ENCODE measurements at places on chromosomes 5 and 9. TPM values are rescaled to one million over a fixed set of nuclear protein-coding genes. Genes with fewer than 3 reads are reported as not detected.
A peak's percentile ranks its signal among the peaks of the same experiment; 100 is the strongest.

MZB1 gene
- 0.77 TPM for polyA plus RNA-seq

DNA sequence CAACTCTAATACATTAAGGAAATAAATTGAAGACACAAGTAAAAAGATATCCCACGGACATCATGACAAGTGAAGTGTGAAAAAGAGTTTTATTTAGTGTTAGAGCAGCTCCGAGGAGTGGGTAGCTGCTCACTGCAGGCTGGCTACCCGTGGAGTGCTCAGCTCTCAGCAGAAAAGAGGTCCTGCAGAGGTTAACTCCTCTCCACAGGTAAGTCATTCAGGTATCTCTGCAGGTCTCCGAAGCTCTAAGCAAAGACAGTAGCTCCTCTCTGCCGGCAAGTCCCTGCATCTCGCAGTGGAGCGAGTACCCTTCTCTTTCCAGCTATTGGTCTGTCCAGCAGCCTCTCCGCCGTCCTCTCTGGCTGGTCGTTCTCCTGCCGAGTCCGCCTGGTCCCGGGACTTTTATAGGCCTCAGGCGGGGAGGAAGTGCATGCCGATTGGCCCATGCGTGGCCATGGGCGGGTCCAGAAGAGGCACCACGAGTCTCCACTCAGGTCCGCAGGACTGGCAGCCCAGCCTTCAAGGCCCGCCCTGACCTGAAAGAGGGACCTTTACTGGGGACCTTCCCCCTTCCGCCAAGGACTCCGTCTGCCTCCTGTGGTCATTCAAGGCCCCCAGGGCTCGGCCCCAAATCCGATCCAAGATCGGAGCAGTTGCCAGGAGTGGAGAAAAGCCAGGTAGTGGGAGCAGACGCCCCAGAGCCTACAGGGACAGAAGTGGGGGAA lies 29.9 kb downstream of the BTNL9 start:
- DNase-seq = no peak

DNA sequence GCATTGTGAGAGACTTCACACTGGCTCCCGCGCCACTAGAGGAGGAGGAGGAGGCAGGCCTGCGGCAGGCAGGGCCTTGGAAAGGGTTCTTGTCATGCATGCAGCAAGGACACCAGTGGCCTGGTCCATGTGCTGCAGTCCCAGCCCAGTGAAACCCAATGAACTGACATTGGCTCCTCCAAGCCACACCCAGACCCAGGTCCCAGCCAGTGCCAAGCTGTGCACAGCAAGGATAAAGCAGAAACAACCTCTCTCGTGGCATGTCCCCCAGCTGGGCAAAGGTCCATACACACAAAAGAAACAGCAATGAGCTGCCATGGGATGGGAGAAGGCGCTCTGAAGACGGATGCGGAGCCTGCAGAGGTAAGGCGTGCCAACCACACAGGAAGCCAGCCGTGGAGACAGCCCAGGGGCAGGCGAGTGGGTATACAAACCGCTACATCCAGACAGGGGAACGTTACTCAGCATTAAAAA lies 89.2 kb downstream of the SEMA4D start:
- no peak for DNase-seq

PCDHA1 gene
- polyA plus RNA-seq = not detected

PHYHD1 gene
- 46.3 TPM for polyA plus RNA-seq

DNA sequence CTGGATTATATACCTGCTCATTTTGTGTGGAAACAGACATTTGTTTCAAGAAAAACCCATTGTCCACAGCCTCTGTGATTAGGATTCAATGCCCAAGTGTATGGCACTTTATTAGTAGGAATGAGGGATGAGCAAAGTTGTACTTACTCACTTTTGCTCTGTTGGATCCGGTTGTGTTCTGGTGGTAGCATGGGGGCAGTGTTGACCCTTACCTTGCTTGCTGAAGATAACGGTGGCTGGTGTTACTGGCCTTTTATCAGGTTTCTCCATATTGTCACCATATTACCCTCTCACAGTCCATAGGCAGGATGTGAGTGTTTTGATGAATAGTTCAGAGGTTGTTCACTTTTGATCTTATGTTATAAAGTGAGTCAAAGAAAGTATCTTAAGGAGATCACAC lies 42.7 kb upstream of the NUDT12 start:
- DNase-seq = no peak

GRCh38 chr9:68629042-68629441 lies 76.0 kb upstream of the PIP5K1B start:
- no peak for DNase-seq

GRCh38 chr5:74342948-74343682 lies 297.4 kb downstream of the ENC1 start:
- no peak for DNase-seq

DNA sequence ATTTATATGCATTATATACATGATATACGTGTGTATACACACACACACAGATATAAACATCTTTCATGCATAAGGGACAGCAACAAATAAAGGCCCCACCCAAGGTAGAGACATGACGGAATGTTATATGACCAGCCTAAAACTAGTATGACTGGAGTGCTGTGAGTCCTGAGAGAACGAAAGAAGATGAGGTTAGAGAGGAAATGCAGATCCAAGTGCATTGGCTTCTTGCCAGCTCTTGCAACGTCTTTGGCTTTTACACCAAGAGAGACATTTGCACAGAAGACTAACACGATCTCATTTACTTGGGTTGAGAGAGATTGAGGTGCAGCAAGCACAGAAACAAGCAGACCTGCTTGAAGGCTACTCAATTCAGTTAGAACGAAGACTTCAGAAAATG lies 23.0 kb downstream of the CDH10 start:
- peak; percentile 87 for DNase-seq

SLC45A2 gene
- 0.54 TPM for polyA plus RNA-seq

- no peak for DNase-seq
Observed at GRCh38 chr9:134986957-134987356, 69.2 kb upstream of the FCN1 start.

DNA sequence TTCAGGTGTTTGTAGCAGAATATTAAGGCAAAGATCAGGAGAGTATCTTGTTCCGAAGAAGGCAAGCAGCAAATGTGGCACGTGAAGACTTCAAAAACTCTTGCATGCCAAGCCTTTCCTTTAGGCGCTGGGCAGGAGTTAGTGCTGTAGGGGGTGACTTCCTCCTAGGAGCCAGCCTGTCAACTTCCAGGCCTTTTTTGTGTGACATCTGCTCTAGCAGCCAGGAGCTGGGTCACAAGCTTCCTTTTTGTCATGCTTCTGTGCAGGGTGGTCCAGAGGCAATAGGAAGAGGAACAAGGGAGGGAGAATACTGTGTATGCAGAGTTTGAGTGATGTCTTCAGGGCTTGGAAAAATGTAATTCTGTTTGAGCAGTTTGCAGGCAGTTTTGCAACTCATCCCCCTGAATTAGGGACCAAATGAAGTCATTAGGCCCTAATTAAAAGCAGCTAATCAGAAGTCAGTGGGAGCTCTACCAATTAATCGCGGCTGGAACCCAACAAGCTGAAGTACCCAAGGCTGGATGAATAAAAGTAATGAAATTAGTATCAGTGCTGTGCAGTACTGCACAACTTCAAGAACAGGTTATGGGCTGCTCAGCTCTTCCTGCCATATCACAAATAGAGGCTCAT lies 53.5 kb downstream of the TLR4 start:
- DNase-seq = no peak

- DNase-seq = no peak
Observed at GRCh38 chr5:35066260-35066795, 18.6 kb upstream of the AGXT2 start.

DNA sequence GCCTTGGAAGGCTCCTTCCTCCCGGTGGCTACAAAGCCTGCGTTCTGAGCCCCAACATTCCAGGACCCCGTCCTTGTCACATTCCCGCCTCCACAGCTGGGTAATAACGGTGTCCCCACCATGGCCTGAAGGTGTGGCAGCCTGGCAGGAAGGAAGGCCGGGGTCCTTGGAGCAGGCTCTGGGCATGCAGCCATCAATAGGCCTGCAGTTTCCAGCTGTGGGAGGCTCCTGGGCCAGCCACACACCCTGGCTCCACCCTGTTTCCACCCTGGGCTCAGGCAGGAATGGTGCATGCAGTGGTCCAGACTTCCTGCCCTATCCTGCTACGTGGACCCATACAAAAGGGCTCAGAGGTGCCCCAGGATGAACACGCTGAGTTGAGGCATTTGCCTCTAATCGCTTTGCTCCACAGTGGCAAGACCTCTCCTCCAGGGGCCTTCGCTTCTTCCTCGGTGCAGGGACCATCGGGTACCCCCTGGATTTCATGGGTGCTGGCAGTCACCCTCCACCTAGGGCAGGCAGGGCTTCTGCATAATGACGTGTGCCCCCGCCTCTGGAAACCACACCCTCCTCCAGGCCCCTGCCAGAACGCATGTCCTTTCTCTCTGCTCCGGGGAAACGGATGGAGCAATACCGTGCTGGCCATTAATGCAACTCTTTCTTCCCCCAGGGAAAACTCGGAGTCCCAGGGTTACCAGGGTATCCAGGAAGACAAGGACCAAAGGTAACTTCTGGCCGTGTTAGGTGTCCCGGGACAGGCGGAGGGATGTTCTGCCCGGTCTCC lies 95.1 kb upstream of the FCN2 start:
- DNase-seq = peak; percentile 59

GRCh38 chr9:76716085-76716672 lies 48.1 kb upstream of the PCA3 start:
- peak; percentile 22 for DNase-seq

- DNase-seq = no peak
Observed at GRCh38 chr5:176441921-176442323, 6.3 kb upstream of the FAF2 start.

- no peak for DNase-seq
Observed at GRCh38 chr9:35306283-35306682, 144.5 kb downstream of the UNC13B start.

VCAN gene
- 363 TPM for polyA plus RNA-seq

- DNase-seq = no peak
Observed at GRCh38 chr5:95241635-95242034, 43.3 kb downstream of the MCTP1 start.

ZBED3 gene
- 8.9 TPM for polyA plus RNA-seq

DNA sequence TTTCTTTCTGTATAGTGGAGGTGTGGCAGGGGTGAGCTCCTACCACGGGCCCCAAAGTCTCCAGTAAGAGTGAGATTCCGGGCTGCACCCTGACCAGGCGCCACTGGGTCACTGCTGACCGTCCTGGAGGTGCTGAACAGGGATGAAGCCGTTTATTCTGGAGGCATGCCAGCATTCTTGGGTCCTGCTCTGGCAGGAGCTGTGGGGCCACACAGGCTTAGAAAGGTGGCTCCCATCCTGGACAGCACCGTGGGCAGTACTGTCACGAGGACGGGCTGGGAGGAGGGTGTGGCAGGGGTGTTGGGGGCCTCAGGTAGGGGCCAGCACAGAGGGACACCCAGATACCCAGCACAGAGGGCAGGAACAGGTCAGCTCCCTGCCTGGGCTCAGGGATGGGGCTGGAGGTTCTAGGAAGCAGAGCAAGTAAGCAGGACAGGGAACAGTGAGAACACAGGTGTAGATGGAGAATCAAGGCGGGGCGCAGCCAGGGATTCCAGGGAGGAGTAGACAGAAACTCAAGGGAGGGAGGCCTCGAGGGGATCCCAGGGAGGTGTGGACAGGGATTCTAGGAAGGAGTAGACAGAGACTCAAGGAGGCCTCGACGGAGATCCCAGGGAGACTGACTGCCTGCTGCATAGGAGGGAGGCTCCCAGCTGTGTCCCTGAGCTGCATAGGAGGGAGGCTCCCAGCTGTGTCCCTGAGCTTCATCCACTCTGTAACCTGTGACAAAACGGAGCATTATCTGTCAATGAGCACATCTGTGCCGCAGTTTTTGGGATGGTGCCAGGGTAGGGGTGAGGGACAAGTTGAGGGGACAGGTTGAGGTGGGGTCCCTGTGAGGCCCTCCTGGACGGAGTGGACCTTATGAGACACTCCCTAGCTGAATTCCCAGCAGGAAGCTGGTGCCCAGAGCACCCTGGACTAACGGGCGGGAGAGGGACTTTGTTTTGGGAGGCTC lies 1.1 kb upstream of the PLEKHG4B start:
- DNase-seq = no peak

DNA sequence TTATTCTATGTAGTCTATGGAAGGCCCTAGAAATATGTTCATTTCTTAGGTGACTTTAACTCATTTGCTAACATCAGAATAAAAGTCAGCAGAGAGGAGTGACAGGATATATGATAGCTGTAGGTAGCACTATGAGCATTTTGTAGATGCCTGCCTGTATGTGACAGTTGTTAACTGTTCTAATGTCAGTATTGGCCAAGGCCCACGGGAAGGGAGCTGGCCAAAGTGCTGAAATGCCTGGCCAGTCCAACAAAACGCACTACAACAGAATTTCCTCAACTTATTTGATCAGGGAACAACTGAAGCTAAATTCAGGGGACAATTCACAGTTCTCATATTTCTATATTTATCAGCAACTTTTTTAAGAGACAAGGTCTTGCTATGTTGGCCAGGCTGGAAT lies 20.8 kb downstream of the SV2C start:
- peak; percentile 52 for DNase-seq

GRCh38 chr5:980001-980588 lies 28.5 kb upstream of the NKD2 start:
- no peak for DNase-seq

DNA sequence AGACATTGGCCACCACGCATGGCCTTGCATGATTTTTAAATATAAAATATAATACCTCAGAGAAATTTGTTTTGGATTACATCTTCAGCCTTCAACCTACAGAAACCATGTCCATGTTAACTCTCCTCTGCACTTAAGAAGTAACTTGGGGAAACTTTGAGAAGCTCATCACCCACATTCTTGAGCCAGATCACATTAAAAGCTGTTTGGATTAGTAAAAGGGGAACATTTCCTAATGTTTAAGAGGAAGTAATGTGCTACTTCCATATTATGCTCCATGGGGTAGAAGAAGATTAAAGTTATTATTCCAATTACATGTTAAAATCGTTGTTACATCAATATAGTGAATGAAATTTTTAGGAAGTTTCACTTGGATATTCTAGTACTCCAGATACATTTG lies 10.4 kb upstream of the CEP120 start:
- DNase-seq = no peak

DNA sequence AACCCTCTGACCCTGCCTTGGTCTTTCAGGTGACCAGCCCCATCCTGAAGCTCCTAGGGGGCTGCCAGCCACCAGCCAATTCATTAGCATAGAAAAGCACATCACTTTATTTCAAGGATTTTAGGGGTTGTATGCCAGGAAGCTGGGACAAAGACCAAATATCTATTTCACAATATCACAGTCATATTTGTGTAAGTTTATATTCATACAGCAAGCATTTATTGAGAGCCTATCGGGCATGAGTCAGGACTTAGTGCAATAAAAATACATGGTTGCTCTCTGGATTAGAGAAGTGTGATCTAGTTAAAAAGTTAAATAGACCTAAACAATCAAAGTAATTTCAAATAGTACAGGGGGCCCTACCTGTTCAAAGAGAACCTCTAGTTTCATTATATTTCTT lies 113.8 kb downstream of the ERCC6L2 start:
- no peak for DNase-seq

GRCh38 chr9:38720083-38720745 lies at the start of gene FAM240B:
Gene FAM240B (minus strand): TSS chr9:38720133. CDS start chr9:38703999, 16,134 bp downstream.
- no peak for DNase-seq

DNA sequence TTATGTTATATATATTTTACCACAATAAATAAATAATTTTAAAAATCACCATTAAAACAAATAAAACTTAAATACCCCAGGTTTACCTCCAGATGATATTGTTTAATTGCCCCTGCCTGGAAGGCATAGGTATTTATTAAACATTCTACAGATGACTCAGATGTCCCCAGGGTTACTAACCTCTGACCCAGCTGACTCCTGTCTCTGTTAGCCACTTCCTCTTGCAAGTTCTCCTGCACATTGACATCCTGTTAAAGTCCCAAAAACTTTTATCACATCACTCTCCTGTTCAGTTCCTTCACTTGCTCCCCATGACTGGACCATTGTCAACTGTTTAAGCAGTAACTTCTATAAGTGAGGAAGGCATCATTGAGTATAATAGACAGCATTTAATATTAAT lies 37.0 kb upstream of the RAB3C start:
- DNase-seq = no peak

- DNase-seq = no peak
Observed at GRCh38 chr9:110933350-110934001, 104.8 kb downstream of the LPAR1 start.

All from muscle of arm (tissue), 14 donors.